Amniotic epithelial cell (primary cell): ENCODE measurements at places on chromosomes 13 and 19.

DNA sequence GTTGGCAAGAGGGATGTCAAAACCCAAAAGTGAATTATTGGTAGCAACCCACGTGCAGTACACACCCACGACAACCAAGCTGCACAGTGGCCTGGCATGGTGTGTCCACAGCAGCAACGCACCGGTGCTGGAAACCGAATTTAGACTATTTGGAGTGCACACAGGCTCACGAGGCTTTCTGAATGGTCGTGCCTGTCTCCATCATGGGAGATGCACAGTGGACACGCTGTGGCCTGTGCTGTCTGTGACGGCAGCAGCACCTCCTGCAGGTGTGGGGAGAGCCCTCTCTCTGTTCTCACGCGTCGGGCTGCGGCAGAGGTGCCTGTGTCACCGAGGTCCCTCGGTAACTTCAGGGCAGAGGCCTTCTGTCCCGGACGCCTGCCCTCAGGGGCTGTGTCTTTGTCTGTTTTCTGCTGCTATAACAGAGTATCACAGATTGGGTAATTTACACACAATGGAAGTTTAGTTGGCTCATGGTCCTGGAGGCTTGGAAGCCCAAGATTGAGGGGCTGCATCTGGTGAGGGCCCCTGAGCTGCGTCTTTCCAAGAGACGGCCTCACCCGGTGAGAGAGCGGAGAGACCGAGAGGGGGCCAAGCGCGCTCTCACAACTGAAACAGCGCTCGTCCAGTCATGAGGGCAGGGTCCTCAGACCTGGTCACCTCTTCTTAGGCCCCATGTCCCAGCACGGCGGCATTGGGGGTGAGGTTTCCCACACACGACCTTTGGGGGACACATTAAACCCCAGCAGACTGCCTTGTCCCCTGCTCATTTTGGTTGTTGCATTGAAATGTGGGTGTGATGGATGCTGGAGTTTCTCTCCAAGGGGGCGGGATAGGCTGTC lies 9.1 kb upstream of the MCF2L start:
- no peak for DNase-seq

GRCh38 chr13:104327211-104327610 lies 1261.0 kb upstream of the SLC10A2 start:
- no peak for DNase-seq

GRCh38 chr13:109862627-109863026 lies 76.2 kb upstream of the IRS2 start:
- DNase-seq = peak; percentile 89

DNA sequence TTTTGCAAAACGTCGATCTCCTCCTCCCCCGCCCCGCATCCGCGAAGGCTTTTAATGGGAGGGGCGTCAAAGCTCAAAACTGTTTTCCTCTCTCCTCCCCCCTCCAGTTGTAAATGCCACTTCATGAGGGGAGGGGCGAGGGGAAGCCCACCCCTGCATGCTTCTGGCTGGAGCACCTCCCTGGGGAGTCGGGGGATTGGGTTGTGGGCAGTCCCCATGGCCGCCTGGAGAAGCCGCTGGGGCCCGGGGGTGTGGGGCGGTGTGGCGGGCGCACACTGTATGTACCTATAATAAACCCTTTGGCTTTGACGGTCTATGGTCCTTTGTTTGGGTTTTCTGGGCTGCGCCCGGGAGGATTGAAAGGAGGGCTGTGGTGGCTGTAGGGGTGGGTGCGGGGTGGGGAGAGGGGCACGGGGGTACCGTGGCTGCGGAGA lies 505 bp upstream of the SHKBP1 start:
- no peak for DNase-seq

DNA sequence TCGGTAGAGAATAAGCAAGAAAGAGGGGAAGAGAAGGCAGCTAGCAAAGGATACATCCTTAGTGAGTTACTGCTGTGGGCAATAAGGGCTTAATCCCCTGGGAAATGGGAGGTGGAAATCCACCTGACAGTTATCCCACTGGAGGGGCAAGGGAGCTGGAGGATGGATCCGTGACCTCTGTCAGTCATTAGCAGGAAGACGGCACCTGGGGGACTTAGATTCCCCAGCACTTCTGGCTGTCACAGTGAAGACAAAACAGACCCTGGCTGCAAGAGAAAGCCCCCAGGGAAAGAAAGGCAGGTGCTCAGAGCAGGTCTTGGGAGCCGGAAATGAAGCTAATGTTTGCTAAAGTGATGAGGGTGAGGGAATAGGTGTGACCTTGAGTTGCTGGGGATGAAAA lies 70.4 kb upstream of the MRI1 start:
- DNase-seq = no peak

GRCh38 chr13:110468986-110469495 lies 92.5 kb downstream of the RAB20 start:
- no peak for DNase-seq

DNA sequence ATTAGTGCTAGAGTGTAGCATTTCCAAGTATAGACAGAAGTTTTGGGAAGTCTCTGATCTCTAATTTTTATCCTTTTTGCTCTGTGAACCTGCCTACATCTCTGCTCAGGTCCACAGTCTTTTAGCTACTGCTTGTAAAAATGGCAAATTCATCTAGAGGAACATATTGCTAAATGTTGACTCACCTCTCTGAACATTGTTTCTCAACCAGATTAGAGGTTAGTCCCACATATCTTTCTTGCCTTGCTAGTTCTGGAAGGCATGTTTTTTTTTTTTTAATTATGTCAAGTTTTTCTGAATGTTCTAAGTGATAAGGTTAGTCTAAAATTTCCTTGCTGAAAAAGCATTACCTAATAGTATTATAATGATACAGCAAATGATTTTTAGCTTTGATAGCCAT lies 2889.6 kb upstream of the PCDH20 start:
- peak; percentile 95 for DNase-seq
